ENCODE measurements at places on chromosomes 2 and 18.

DNA sequence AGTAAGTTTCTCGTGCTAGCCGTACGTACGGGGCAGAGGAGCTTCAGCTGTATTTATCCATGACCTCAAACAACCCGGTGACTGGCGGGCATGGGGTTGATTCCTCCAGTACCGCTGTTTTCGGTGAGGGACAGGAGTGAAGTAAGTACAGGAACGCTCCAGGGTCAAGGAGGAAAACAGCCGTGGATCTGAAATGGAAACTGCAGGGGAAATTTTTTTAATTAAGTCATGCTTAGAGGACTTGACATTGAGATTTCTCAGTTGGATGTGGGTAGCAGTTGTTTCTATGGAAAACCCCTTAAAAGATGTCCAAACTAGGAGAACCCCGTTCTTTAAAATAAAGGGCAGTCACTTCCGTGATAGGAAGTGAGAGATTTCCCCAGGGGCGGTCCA, 1.2 kb downstream of the RAB12 start:
- DNase-seq = no peak

GRCh38 chr2:33013684-33014110, 66.9 kb downstream of the LTBP1 start:
- DNase-seq = no peak

- no peak for DNase-seq
Observed at GRCh38 chr2:236205867-236206645, 37.9 kb upstream of the GBX2 start.

DNA sequence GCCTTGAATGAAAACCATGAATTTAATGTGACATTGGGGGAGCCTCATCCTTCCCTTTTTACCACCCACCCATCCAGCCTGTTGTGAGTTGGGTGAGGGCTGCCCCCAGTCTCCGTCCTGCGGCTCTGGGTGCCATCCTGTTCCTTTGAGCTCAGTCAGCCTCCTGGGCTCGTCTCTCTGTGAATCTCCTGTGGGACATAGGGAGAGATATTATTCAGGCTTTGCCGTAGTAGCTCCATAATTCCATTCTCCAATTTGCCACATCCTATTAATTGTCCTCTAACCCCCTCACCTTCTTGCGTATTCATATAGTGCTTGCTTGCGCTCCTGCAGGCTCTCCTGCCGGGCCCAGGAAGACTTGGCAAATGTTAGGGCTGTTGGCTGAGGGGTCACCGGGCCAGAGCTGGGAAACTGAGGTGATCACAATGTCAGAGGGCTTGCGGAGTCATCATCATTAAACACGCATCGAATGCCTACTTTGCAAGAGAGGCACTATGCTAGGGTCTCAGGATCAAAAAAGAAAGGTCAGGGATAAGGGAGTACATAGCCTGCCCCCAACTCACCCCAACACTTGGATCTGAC, 709 bp upstream of the DQX1 start:
- no peak for DNase-seq

DNA sequence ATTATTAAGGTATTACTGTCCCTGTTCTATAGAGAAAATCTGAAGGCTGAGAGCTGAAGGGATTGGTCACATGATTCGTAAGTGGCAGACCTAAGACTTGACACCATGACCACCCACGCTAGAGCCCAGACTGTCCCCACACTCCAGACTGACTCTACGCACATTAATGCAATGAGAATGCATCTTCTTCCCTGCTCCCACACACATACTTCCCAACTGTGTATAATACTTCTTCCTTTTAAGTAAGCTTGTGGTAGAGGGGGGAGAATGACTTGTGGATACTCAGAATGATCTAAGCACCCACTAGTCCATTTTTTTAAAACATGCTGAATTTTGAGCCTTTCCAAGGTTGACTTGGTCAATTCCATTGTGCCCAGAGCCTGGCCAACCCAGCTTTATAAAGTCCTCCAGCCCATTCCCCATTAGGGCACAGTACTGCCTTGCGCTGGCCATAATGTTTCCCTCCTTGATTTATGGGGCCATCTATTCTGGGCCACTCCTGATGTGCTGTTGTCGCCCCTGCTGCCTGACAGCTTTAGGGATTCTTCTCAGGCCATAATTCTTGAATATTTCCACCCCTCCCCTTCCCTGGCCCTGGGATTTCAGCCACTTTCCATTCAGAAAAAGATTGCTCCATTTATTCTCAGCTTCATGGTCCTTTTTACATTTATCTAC, 28.7 kb downstream of the ALK start:
- DNase-seq = no peak

DNA sequence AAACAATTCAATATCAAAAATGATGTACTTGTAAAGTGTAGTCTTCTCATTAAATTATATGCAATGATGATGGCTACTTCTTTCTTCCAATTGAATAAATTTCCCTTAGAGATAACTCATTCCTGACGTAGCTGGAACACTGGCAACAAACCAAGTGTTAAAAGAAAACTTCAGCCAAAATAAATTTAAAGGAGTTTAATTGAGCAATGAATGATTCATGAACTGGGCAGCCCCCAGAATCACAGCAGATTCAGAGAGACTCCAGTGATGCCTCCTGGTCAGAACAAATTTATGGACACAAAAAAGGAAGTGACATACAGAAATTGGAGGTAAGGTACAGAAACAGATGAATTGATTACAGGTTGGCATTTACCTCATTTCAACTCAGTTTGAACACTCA, 276.5 kb downstream of the DSC3 start:
- DNase-seq = no peak

DNA sequence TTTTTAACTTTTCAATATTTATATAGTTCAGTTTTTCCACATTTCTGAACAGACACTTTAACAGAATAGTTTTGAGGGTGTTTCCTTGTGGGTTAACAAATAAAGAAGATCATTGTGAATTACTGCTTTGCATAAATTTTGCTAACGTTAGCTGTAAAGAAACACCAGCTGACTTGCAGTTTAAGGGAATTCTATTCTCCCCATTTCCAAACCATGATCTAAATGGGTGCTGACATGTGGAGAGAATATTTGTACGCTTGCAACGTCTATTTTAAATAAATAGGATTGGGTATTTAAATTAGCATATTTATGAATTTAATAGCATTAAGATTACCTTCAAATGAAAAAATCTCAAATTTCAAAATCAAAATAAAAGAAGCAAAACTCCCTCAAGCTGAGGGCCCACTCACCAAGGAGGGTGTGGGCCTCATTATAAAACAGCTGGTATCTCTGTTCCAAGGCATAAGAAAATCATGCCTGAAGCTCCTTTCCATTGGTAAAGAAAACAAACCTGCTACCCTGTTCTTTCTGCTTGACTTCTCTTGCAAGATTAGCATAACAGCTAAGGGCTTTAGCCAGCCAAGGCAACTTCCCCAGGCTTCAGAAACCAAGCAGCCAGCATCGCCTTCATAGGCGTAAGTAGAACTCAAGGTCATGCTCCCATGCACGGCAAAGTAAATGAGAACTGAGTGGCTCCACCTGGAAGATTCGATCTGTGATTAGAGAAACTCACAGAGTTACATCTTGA, 3.2 kb downstream of the MRO start:
- no peak for DNase-seq

DNA sequence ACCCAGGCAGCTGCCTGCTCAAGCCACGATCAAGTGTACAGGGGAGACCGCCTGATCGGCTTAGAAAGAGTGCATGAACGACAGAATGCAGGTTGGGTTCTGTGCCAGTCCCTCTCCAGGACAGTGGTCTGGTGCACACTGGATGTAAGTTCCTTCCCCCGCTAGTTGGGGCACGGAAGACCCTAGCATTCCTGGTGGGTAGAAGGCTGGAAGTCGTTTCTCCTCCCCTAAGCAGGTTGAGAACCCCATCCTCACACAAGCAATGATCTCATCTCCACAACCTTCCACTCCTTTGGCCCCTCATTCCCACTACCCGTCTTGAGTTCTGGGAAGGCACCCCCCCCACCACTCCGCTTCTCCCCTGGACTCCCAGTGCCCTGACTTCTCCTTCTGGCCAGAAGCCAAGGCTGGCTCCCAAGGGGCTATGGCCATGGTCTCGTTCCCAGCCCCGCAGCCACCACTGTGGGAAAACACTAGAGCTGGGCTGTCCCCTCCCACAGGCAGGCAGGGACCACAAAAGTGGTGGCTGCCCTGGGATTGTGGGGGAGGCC, 1.4 kb upstream of the ANKRD39 start:
- DNase-seq = no peak

GRCh38 chr2:19114126-19114525, 244.3 kb downstream of the OSR1 start:
- no peak for DNase-seq

DNA sequence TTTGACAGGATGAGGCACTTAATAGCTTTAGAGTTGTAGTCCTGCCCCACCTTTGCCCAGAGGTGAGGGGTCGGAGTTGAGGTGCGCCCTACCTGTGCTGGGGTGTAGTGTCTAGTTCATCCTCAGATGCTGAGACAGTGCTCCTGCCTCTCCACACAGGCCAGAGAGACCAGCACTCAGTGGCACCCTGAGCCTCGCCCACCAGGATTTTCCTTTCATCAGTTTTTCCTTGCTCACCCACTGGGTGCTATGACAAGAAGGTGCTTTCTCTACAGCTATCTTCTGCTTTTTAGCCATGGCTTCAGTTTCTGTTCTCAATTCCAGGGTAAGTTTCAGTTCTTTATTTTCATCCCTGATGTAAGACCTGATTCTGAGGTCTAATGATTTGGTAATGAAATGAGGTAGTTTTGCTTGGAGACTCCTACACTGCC, 16.8 kb upstream of the TMEM131 start:
- no peak for DNase-seq

DNA sequence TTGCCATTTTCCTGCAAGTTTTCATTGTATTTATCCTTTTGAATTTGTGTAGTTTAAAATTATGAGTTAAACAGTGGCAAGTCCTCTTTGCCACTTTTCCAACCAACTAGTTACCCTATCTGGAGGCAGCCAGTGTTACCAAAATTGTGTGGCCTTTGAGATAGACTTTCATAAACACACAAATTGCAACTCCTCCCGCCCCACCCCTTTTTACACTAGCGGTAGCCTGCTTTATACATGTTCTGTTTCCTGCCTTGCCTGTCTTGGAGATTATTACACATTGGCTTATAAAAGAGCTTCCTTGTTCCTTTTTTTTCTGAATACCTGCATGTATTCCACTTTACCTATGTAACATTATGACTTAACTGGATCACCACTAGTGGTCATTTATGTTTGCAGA, 56.5 kb downstream of the RPIA start:
- DNase-seq = no peak

DNA sequence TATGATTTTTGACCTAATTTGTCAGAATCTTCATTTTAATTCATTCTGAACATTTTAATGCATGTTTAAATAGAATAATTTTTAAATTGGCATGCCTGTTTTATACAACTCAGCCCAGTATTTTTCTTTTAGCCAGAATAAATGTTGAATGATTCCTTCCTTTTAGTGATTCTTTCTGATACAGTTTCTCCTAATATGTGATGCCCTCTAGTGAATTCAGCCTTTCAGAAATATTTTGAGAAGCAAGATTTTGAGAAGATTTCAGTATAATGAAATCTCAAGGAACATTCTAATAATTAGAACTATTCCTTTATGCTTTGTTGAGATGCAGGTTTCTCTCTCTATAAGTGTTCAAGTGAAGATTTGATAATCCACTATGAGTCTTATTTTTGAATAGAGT, 28.5 kb downstream of the LCLAT1 start:
- DNase-seq = no peak

- DNase-seq = no peak
Observed at GRCh38 chr2:85468704-85469349, 50.3 kb downstream of the SH2D6 start.

GRCh38 chr18:49098386-49098785, 147.6 kb upstream of the SMAD7 start:
- no peak for DNase-seq

DNA sequence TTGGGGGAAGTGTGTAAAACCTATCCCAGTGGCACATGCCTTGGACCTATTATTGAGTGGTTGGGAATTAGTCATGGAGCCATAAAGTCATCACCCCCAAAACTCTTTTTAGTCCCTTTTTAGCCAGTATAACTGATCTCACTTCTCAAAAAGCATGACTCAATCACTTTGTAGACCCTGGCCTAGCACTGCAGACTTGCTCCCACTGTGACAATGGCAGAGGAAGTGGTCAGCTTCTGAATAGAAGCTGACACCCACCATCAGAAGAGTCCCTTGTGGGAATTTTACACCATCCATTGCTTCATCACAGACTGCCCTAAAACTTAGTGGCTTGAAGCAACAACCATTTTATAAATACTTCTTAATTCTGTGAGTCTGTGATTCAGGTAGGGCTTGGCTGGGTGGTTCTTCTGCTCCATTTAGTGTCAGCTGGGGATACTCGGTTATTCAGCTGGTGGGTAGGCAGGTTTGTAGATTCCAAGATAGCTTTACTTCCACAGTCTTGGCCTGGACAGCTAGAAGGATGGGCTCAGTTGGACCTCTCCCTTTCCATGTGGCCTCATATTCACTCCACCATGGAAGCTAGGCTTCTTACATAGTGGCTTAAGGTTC, 10.8 kb upstream of the ITGA6 start:
- no peak for DNase-seq

GRCh38 chr2:152729844-152730243, 11.4 kb downstream of the ARL6IP6 start:
- DNase-seq = no peak

DNA sequence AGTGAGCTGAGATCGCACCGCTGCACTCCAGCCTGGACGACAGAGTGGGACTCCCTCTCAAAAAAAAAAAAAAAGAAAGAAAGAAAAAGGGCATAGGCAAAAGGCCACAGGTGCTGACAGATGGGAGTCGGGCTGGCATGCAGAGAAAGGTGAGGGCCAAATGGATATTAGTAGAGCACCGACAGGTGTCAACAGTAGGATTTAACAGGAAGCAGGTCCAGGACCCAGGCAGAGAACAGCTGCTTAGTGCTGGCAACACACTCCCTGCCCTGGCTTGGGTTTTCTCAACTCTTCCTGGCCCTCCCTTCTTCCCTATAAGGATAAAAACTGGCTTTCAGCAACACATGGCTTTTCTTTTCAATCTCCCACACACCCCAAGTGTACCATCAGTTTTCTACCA, 84.9 kb downstream of the MRO start:
- no peak for DNase-seq

DNA sequence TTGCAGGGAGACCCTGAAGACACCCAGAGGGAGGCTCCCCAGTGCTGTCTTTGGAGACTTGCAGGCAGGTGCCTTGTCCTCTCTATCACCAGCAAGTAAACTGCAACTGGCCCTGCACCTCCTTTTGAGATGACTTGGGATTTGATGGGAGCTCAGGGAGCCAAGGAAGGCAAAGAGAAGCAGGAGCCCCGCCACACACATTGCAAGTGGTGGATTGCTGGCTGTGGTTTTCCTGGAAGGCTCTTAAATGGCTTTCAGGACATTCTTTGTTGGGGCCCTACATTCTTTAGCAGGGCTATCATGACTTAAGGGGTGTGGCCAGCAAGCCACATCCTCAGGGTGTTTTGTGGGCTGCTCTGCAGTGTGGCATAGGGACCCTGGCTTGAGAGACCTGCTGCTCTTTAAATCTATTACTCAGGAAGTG, 39.9 kb upstream of the CDC42EP3 start:
- DNase-seq = peak; percentile 7
